ENCODE measurements at places on chromosomes 16 and 17. TPM values are rescaled to one million over a fixed set of nuclear protein-coding genes. Genes with fewer than 3 reads are reported as not detected.

DNA sequence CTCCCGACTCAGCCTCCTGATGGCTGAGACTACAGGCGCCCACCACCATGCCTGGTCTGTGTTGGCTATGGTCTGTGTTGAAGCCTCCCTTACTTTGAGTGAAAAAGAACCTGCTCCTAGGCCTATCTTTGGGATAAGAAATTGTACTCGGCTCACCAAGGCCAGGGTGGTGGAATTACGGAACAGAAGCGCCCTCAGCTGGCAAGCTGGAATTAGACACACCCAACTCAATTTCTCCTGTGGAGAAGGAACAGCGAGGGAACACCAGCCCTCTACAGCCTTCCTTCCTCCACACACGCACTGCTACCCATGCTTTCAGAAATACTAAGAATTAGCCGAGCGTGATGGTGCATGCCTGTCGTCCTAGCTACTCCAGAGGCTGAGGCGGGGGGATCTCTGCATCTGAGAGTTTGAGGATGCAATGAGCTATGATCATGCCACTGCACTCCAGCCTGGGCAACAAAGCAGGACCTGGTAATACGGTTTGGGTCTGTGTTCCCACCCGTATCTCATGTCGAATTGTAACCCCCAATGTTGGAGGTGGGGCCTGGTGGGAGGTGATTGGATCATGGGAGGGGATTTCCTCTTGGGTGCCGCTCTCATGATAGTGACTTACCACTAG is 40.1 kb upstream of the RBBP6 start:
- H3K27ac ChIP-seq: no peak overlapping the region
- no peak overlapping the region for H3K4me3 ChIP-seq
- H3K4me1 ChIP-seq: peaks cover 1% of the 10 kb centered on the region
- no peaks in the 10 kb centered on the region for H3K27me3 ChIP-seq
- DNase-seq: peak; percentile 38

DNA sequence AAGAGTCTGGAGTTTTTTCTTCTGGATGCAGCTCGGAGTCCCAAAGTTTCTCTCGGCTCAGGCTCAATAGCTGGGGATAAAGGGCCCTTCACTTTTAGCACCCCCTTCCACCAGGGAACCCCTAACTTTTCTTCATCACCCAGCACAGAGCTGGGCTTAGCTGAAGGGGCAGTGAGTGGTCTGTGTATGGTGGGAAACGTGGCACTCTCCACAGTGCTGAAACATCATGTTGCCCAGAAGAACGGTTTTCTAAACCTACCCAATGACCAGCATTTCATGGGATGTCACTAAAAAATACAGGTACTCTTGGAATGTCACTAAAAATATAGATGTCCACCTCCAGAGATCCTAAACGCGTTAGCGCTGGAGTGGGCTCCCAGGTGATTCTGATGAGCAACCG is 12.0 kb downstream of the ERN2 start:
- H3K4me3 ChIP-seq: no peak overlapping the region
- H3K27me3 ChIP-seq: no peaks in the 10 kb centered on the region
- no peak for DNase-seq
- H3K36me3 ChIP-seq: no peaks in the 10 kb centered on the region
- no peak overlapping the region for H3K27ac ChIP-seq
- no peaks in the 10 kb centered on the region for H3K4me1 ChIP-seq

- no peaks in the 10 kb centered on the region for H3K27me3 ChIP-seq
- no peak overlapping the region for H3K4me3 ChIP-seq
- DNase-seq: no peak
These were observed 2.8 kb upstream of the XAF1 start for GRCh38 chr17:6753006-6753445.

DNA sequence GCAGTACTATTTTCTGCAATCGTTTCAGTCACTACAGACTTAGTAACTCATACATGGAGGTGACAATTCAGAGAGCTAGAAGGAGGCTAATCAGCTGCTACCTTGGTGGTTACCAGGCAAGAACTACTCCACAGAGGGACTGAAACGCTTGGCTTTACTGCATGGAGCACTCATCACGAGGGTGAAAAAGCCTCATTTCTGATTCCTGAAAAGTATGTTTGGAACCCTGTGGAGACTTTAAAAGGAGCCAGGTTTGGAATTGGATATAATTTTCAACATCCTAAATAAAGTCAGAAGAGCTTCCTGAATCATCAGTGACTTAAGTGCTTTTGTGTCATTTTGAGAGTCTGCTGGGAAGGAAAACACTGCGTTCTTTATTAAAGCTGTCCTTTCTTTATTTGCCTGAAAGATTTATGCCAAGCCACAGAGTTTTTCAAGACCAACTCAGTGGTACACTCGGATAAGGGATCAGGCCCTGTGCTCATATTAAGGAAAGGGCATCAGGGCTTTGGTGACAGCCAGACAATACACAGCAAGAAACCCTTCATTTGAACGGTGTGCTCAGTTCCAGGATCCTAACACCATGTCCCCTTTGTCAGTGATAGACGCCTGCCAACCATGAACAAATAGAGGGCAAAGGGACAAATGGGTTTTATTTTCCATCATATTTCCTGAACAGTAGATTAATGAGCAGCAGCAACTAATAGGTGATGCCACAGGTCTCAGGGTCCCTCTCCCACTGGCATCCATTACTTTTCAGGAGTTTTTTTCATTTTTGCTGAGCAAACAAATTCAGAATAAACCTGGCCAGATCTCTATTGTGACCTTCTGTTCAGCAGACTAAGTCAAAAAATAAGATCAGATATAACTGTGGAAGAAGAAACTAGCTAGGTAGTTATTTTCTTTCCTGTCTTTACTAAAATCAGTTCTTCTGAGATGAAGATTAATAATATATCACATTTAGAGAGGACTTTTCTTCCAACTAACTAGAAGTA is 80.5 kb upstream of the CLEC18B start:
- no peak for DNase-seq
- no peaks in the 10 kb centered on the region for H3K27me3 ChIP-seq
- H3K36me3 ChIP-seq: peaks cover 5% of the 10 kb centered on the region
- H3K4me1 ChIP-seq: no peaks in the 10 kb centered on the region

DNA sequence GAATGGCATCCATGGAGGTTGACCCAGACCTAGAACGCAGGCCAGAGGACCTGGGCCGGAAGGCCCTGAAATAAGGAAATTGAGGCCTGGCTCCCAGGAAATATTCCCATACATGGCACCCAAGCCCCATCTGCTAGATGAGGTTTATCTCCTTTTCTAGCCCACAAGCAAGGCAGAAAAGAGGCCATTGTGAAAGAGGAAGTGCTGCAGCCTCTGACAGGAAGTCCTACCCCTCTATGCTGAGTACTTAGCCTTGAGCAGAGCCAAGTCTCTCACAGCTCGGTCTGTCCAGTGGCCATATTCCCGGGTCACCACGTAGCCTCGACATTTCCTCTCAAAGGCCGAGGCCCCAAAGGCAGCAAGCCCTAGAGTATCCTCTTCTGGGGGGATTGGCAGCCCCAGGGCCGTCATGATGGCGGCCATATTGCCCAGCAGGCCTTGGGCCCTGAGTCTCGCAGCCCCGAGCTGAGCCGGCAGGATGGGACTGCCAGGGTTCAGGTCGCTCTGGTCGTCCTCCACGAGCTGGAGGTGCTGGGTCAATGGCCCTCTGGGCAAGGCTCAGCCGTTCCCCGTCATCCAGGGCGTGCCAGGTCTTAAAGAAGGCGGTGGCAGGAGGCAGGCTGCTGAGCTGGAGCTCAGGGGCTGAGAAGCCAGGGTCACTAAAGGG is 7.8 kb downstream of the CTF1 start:
- DNase-seq: no peak
- no peak overlapping the region for H3K27ac ChIP-seq
- no peak overlapping the region for H3K4me3 ChIP-seq
- no peaks in the 10 kb centered on the region for H3K27me3 ChIP-seq
- no peaks in the 10 kb centered on the region for H3K36me3 ChIP-seq
- H3K4me1 ChIP-seq: no peaks in the 10 kb centered on the region

DNA sequence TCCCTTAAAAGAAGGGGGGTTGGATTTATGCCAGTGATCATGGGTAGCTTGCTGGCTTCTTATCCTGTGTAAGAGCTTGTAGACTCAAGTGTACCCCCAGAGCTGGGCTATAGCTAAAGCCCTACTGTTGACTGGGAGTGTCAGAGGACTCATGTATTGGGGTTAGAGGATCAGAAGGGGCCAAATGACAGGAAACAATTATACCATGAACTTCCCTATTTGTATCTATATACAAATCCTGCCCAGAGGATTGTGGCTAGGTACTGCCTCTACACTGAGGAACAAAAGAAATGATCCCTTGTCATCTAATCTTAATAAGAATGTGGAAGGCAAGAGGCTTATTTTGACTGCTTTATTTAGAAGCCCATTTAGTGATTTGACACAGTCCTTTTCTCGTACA is 14.3 kb downstream of the ZP2 start:
- H3K27ac ChIP-seq: no peak overlapping the region
- no peaks in the 10 kb centered on the region for H3K27me3 ChIP-seq
- no peaks in the 10 kb centered on the region for H3K36me3 ChIP-seq
- DNase-seq: no peak
- no peak overlapping the region for H3K4me3 ChIP-seq

DNA sequence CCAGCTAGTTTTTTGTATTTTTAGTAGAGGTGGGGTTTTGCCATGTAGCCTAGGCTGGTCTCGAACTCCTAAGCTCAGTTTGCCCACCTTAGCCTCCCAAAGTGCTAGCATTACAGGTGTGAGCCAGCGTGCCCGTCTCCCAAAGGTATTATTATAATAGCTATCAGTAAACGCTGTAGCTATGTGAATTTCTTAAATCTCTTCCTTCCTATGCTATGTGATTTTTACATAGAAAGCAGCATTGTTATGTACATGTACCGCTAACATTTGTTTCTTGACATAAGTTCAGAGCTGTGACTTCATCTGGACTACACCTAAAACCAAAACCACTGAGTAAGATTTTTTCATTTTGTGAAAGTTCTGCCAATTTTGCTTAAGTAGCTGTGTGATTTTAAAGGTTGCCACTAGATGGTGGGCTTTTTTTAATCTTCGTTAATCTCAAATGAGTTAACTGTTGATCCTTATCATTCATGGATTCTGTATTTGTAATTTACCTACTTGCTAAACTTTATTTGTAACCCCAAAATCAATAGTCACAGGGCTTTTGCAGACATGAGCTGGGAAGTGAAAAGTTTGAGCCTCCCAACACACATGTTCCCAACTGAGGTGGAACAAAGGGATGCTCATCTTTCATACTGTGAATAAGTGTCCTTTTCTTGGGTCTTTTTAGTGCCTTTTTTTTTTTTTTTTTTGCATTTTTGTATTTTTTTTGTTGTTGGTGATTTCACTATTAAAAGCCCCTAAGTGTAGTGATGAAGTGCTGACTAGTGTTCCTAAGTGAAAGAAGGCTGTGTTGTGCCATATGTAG is 21.9 kb downstream of the PRKAR1A start:
- H3K4me1 ChIP-seq: no peaks in the 10 kb centered on the region
- H3K27ac ChIP-seq: no peak overlapping the region

GRCh38 chr16:85310868-85311585 is 198.8 kb upstream of the CIBAR2 start:
- peaks cover 30% of the 10 kb centered on the region for H3K4me1 ChIP-seq
- no peak overlapping the region for H3K4me3 ChIP-seq
- no peak for DNase-seq
- no peaks in the 10 kb centered on the region for H3K27me3 ChIP-seq
- no peaks in the 10 kb centered on the region for H3K36me3 ChIP-seq

DNA sequence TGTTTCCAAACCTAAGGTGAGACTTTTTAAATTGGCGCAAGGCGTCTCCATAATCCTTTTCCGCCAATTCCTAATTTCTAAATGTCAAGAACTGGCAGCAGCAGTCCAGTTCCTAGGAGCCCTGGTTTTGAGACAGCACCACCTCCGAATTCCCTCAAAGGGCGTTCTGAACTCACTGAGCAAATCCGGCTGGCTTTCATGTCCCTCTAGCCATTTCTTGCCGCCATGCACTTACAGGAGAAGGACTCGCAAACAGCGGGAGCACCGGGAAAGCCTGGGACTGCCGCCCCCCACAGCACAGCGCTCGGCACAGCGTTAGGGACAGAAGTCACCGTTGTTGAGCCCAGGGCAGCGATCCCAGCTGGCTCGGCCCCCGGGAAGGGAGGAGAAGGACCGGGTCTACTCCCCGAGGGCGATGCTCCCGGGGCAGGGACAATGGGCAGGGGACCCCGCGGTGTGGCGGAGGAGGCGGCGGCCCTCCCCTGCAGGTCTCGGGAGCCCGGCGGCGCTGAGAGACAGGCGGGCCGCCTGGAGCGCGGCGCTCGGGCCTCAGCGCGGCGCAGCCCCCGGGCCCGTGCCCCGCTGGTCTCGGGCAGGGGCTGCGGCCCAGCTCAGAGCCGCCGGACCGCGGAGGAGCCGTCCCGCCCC is 545 bp downstream of the ARHGAP17 start:
- H3K27me3 ChIP-seq: no peaks in the 10 kb centered on the region
- H3K36me3 ChIP-seq: no peaks in the 10 kb centered on the region
- peak overlapping the region; percentile 96 for H3K4me3 ChIP-seq
- peaks cover 39% of the 10 kb centered on the region for H3K4me1 ChIP-seq

- H3K36me3 ChIP-seq: no peaks in the 10 kb centered on the region
- no peak overlapping the region for H3K27ac ChIP-seq
- no peaks in the 10 kb centered on the region for H3K27me3 ChIP-seq
- no peak overlapping the region for H3K4me3 ChIP-seq
- DNase-seq: no peak
These were observed 234.4 kb upstream of the KIF2B start for GRCh38 chr17:53588317-53588716.

GRCh38 chr16:11396241-11397048 is 51.2 kb downstream of the RMI2 start:
- no peaks in the 10 kb centered on the region for H3K4me1 ChIP-seq
- H3K4me3 ChIP-seq: no peak overlapping the region
- H3K27me3 ChIP-seq: no peaks in the 10 kb centered on the region
- H3K36me3 ChIP-seq: no peaks in the 10 kb centered on the region
- H3K27ac ChIP-seq: no peak overlapping the region

- no peaks in the 10 kb centered on the region for H3K36me3 ChIP-seq
- no peaks in the 10 kb centered on the region for H3K4me1 ChIP-seq
- H3K4me3 ChIP-seq: no peak overlapping the region
- no peak for DNase-seq
These were observed 55.5 kb downstream of the ZNF423 start for GRCh38 chr16:49800441-49800840.

- H3K4me1 ChIP-seq: no peaks in the 10 kb centered on the region
- H3K27me3 ChIP-seq: no peaks in the 10 kb centered on the region
- no peak overlapping the region for H3K27ac ChIP-seq
- H3K4me3 ChIP-seq: no peak overlapping the region
- DNase-seq: peak; percentile 27
These were observed 44.5 kb downstream of the MEAK7 start for GRCh38 chr16:84459941-84460405.

- no peak for DNase-seq
- no peaks in the 10 kb centered on the region for H3K4me1 ChIP-seq
These were observed 15.9 kb downstream of the POLR3K start for GRCh38 chr16:37511-37910.

DNA sequence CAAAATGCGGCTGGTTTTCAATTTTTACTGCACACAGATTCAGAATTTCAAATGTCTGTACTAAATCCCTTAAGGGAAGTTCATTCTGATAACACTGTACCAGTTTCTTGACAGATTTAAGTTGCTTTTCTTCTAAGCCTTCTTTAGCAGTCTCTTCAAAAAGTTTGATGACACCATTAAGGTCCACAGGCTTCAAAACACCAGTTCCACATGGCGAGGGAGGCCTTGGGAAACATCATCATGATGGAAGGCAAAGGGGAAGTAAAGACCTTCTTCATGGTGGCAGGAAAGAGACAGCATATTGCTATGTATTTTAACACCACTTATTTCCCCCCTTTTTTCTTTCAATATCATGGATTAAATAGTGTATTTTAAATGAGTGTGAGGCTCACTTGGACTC is 24.5 kb downstream of the NLRC5 start:
- no peaks in the 10 kb centered on the region for H3K27me3 ChIP-seq
- H3K36me3 ChIP-seq: no peaks in the 10 kb centered on the region
- no peaks in the 10 kb centered on the region for H3K4me1 ChIP-seq
- DNase-seq: no peak
- no peak overlapping the region for H3K4me3 ChIP-seq

The DDX42 gene
- total RNA-seq: 183 TPM

The PRRT2 gene
- 3.6 TPM for total RNA-seq

The KRT37 gene
- total RNA-seq: not detected
